ENCODE measurements at places on chromosomes 12 and 14.

DNA sequence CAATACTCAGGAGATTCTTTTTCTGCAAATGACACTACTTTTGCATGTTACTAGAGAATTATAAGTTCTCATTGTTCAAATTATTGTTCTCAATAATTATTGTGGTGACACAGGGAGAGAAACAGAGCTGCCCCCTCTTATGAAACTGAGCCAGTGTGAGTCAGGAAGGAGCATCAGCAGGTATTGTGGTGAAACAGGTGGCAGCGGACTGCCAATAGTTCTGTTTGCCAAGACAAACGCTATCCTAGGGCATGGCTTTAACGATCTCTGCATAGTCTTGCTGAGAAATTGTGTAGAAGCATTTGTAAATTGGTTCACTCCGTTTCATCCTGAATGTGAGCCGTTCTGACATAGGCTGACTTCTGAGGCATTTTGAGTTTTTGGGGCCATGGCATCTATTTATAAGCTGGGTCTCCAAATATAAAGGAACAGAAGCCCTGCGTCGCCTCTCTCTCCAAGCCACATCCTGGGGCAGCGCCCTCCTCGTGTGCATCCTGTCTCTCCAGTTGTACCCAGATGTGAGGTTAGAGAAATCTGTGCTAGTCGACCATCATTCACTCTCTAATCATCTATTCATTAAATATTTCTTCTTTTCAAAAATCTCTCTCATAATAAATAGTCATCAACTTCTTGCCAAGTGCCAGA is 15.8 kb upstream of the PPP4R4 start:
- DNase-seq = peak; percentile 11

GRCh38 chr12:122944605-122945592 is 21.4 kb downstream of the ABCB9 start:
- no peak for DNase-seq

GRCh38 chr12:51082561-51083125 is 753 bp downstream of the CSRNP2 start:
- no peak for DNase-seq

- no peak for DNase-seq
Measured at GRCh38 chr12:42912367-42912766, 322.8 kb upstream of the PRICKLE1 start.

GRCh38 chr14:105059035-105059924 is 6.0 kb downstream of the GPR132 start:
- DNase-seq = peak; percentile 41

GRCh38 chr12:120095736-120096135 is 20.8 kb downstream of the RAB35 start:
- no peak for DNase-seq

DNA sequence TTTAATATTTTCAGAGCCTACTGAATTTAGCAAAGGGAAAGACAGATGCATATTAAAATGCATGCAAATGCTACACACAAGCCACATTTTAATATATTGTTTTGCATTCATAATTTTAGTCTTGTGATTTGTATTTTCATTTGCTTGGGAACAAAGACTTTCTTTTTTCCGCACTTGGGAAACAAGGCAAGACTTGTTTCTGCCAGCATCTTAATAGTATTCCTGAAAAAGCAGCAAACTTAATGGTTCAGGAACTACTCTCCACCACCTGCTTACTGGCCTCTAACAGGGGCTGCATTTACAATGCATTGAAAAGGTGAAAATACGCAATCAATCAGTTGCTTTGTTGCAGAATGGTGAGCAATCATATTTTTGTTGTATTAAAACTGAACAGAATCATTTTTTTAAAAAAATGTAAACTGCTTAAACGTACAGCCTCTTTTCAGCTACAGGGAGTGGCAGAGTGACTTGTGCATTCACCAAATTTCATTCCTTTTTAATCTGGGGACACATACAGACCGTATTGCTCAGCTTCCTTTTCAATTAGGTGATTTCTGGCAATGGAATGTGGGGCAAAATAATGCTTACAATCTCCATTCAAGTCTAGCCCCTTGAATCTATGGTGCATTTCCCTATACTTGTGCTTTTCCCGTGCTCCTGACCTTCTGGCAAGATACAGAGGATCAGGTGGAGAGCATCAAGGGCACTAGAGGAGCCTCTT is 144.1 kb upstream of the BTG1 start:
- DNase-seq = no peak

DNA sequence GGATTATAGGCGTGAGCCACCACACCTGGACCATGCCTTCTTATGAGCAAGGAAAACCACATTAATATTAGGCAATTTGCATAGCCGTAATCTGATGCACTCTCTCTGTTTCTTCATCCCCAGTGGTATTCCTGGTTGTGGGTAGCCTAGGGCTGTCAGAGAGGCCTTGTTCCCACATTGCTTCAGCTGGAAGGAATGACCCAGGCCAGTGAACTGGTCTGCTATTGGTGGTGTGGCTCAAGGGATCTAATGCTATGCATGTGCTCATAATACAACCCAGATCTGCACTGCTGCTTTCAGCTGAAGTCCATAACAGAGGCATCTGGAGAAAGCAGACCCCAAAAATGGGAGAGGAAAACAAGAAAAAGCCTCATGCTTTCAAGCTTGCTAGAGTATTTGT is 33.1 kb upstream of the G2E3 start:
- no peak for DNase-seq

GRCh38 chr14:103520657-103521437 is 1.8 kb downstream of the CKB start:
- DNase-seq = peak; percentile 63

DNA sequence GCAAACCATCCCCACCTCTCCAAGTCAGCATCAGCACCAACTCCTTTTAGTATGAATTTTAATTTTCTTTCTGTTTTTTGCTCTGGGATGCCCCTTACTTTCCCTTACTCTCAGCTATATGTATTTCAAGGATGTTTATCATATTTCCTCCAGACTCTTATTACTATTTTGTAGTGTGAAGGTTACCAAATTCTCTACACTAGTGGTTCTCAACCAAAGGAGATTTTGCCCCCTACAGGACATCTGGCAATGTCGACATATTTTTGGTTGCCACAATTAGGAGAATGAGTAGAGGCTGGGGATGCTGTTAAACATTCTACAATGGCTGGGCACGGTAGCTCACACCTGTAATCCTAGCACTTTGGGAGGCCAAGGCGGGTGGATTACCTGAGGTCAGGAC is 29.1 kb upstream of the SOS2 start:
- DNase-seq = peak; percentile 1

DNA sequence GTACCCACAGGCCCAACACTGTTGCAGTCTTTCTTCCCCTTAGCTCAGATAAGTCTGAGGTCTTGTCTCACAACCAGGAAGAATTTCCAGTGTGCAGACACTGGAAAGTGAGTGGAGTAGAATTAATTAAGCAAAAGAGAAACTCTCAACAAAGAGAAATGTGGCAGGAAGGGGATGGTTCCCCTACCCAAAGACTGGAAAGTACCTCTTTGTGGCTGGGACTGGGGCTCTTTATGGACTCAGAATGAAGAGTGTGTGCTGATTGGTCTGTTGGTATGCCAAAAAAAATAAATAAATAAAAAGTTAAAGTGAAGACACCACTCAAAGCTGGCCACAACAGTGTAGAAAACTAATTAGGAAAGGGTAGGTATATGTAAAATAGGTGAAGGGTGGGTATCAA is 26.4 kb downstream of the GLIPR1L1 start:
- DNase-seq = no peak

GRCh38 chr12:132492522-132492921 is 2.6 kb downstream of the FBRSL1 start:
- DNase-seq = no peak

- no peak for DNase-seq
Measured at GRCh38 chr14:68632054-68632895, 160.6 kb downstream of the ZFP36L1 start.

GRCh38 chr12:66002812-66003211 is 127.7 kb downstream of the LLPH start:
- DNase-seq = no peak

DNA sequence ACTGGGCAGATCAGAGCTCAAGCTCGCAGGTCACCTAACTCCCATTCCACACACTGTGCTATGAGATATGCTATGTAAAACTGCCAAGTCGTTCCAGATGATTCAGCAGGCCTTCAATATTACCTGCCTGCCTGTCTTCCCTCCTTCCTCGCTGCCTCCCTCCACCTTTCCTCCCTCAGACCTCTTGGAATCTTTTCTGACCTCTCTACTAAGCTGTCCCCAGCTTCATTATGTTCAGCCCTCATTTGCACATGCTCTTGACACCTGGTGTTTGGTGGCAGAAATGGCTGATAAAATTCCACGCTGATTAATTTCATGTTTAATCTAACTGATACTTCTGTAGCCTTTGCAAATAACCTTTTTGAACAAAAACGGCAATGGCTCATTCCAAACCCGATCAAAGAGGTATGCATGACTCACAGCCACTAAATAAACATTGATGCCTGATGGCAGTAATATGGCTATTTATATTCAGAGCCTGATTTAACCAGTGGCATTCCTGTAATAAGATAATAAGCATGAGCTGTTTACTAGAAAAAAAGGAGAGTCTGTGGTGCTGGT is 130.8 kb upstream of the EGLN3 start:
- DNase-seq = no peak

GRCh38 chr14:100446572-100446971 is 123.4 kb downstream of the SLC25A47 start:
- no peak for DNase-seq

DNA sequence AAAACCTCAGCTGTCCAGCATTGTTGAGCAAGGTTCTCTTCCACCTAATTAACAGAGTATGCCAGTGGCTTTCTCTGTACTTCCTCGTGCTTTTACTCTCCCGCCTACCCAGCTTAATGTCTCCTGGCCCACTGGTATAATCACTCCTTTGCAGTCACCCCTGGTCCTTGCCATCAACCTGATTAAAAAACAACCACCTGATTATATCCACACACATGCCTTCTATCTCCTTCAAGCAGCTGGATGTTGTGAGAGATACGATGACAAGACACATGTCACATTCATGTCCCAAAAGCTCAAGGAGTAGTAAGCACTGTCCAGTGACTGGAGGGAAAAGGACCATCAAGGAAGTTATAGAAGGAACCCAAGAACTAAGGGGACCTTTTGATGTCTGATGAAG is 241.3 kb upstream of the GRIP1 start:
- no peak for DNase-seq
